ENCODE measurements at places on chromosomes 2 and 18. TPM values are rescaled to one million over a fixed set of nuclear protein-coding genes. Genes with fewer than 3 reads are reported as not detected.
A peak's percentile ranks its signal among the peaks of the same experiment; 100 is the strongest.

The MROH2A gene
- total RNA-seq, result not detected

The CRYBA2 gene
- not detected for total RNA-seq

The HOXD8 gene
- not detected for total RNA-seq

The HOXD9 gene
- total RNA-seq, result not detected

The GALNT13 gene
- not detected for total RNA-seq

The KHK gene
- 10.5 TPM for total RNA-seq

The IL1F10 gene
- total RNA-seq, result not detected

The DLX1 gene
- total RNA-seq, result not detected

The TMEM169 gene
- 1.4 TPM for total RNA-seq

The SLC4A5 gene
- 2.2 TPM for total RNA-seq

The TM4SF20 gene
- not detected for total RNA-seq

The ST8SIA5 gene
- total RNA-seq, result not detected

The CXCR1 gene
- not detected for total RNA-seq

DNA sequence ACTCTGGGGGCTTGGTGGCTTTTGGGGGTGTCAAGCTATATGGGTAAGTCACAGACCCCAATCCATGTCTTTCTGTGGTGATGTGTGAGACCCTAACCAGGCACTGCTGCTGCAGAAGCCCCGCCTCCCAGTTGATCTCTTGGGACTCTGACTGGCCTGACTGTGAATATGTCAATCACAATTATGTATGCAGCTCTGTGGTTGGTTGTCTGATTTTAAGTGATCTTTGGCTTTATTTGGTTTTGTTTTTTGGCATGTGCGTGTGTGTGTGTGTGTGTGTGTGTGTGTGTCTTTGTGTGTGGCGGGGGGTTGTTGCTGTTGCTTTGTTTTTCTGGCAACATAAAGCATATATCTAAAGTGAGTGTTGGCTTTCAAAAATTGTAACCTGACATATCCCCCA is 78.5 kb upstream of the GLS start:
- ATAC-seq, result no peak

DNA sequence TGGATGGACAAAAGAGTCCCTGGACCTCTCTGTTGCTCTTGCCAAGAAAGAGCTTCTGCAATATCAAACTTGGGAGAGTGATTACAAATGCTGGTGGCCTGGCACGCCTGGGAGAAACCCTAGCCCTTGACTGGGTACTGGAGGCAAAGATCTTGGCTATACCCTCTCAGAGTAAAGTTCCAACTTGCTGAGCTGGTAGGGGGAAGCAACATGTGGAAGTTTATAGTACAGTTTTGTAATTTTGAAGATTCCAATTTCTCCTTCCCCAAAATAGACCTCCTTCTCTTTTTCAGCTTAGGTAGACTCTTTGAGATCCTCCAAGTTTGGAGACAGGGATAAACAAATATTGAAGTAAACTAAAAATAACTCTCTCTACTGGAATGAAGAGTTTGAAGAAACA is 645.3 kb downstream of the NR4A2 start:
- no peak for ATAC-seq

DNA sequence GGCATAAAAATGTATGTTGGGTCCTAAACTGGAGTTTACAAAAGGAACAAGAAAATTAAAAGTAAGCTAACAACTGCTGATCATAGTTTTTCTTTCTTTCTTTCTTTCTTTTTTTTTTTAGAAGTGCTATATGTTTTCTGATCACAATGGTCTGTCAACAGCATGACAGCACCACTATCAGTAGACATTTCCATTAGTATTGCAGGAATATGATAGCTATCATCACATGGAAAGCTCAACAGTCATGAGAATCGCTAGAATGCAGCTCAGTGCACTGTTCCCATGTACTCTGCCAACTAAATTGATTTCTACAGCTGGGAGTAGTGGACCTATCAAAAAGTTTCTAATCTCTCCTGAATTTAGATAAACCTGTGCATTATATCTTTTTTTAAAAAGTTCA is 950.3 kb upstream of the ACVR2A start:
- ATAC-seq, result no peak

- ATAC-seq, result no peak
Measured at GRCh38 chr2:238515377-238515776, 88.7 kb downstream of the ASB1 start.

- ATAC-seq, result no peak
Measured at GRCh38 chr2:183063083-183063482, 15.5 kb upstream of the DUSP19 start.

DNA sequence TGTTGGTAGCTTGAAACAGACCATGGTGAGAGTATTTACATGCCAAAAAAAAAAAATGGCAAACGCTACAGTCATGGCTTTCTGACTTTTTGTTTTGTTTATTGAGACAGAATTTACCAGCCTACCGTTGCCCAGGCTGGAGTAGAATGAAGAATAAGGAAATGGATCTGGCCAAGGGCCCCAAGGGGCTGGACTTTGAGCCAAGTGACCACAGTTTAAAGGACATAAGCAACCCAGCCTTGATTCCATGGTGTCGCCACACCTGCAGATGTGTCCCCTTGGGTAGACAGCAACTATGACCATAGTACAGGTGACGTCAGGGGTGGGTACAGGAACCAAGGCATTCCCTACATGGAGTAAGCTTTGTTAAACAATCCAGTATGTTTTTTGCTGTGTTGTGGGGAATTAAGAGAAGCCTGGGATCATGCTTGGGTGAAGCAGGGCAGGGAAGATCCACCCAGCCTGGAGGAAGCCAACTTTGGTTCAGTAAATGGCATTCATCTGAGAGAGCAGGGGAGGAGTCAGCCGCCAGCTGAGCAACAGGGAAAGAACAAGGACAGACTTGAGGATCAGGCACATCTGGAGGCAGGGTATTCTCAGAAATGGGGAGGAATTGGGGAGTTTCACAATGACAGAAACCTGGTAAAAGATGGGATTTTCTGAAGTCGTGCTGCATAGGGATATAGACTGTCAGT is 110.3 kb upstream of the SH3BP4 start:
- ATAC-seq, result no peak

GRCh38 chr2:111622859-111623258 is 261.1 kb downstream of the ANAPC1 start:
- no peak for ATAC-seq

- peak; percentile 42 for ATAC-seq
Measured at GRCh38 chr2:46073540-46074046, 223.6 kb upstream of the EPAS1 start.

DNA sequence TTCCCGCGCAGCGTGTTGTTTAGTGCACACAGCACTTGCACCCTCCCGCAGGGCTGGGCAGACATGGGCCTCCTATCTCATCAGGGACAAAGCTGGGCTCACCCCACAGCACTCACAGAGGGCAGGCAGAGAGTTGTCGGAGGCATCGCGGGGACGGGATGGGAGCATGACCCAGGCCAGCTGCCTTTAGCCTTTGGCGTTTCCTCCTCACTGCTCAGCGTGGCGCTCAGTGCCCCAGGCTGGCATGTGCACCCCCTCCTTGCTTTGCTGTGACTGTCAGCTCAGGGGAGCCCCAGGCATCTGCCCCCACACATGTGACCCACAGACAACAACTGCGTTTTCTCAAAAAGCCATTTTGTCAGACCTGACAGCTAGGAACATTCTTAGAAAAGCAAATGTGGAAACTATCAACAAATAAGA is 101.1 kb downstream of the RNF144A start:
- ATAC-seq, result no peak

- ATAC-seq, result no peak
Measured at GRCh38 chr2:192190474-192190873, 4.3 kb downstream of the TMEFF2 start.

GRCh38 chr18:77271576-77272481 is 22.2 kb downstream of the GALR1 start:
- no peak for ATAC-seq

DNA sequence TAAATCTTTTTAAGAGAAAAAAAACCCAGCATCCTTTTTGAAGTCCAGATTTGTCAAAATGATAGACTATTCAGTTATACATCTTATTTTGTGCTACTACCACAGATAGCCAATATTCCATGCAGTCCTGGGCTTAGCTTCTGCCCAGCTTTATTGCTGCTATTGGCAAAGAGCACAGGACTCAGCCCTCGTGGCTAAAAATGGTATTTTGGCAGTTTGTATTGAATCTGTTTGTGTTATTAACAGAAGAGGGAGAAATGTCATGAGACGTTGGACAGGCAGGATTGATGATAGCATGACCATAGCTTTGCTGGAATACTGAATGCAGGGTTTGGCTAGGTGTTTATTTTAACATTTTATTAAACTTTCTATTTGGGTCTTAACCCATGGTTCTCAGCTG is 19.4 kb downstream of the ELAC1 start:
- no peak for ATAC-seq

GRCh38 chr2:86480105-86480504 is 38.9 kb downstream of the KDM3A start:
- no peak for ATAC-seq

DNA sequence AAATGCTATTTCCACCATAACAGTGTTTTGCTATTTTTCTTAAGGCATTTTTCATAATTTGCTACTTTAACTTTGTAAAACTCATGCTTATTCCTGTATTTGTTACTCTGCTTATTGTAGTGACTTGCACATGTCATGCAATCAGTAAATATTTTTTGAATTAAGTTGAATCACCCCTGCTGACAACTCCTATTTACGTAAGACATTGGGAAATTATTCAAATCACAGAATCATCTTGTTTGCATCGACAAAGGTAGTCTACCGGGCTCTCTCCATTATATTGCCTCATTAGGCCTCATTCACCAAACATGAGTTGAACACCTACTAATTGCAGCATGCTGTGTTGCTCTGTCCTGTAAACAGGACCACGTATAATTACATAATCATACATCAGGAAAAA is 478.5 kb upstream of the ZEB2 start:
- no peak for ATAC-seq

DNA sequence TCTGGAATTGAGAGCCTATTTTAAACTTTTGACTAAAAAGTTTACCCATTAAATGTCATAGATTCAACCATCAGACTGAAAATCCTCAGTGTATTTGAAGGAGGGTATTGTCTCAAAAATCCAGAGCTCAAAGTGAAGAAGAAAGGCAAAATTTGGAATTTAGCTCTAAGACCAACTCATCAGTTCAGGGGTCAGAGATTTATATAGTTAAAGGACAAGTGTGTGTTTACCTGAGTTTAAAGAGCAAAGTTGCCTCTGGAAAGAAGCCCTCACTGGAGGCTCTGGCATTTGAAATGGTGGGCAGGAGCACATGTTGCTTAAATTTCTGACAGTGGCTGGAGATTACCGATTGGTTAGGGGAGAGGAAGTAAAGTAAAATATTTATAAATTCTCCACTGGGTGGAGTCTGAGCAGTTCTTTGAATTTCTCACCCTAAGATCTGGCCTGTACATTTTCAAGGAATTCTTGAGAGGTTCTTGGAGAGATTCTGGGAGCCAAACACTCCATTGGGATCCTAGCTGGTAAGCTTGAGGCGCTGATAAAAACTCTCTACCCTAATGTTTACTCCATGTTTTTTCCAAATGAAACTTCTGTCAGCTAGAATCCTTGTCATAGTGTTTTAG is at the start of gene KYNU:
KYNU (plus strand) TSS at position 449 of the 623 bp plus-strand sequence. CDS start 7,704 bp downstream, outside the sequence.
- ATAC-seq, result no peak

GRCh38 chr2:111617299-111618225 is 266.4 kb downstream of the ANAPC1 start:
- no peak for ATAC-seq

DNA sequence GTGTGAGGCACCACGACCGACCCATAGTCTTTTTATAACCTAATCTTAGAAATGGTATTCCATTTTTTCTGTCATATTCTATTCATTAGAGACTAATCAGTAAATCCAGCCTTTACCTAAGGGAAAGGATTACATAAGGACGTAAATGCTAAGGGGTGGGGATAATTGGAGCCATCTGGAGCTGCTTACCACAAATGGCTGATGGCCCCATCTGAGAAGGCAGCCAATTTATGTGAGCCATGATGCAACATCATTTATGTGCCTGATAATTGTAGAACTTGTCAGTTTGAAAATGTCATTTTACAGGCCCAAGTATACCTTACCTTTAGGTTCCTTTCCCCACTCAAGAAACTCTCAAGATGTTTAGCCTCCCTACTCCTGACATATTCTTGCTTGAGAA is 44.0 kb downstream of the ARHGEF33 start:
- no peak for ATAC-seq

GRCh38 chr2:227862227-227862740 is 9.1 kb upstream of the DAW1 start:
- ATAC-seq, result no peak

Measured in activated T-helper 17 cell treated with anti-CD3 and anti-CD28 coated beads, Interleukin-2, amount 50 U/mL, for 72 hours (primary cell).